ENCODE measurements at places on chromosomes 4 and X.

GRCh38 chr4:114423582-114423981 lies 175.0 kb upstream of the UGT8 start:
- no peak for DNase-seq

DNA sequence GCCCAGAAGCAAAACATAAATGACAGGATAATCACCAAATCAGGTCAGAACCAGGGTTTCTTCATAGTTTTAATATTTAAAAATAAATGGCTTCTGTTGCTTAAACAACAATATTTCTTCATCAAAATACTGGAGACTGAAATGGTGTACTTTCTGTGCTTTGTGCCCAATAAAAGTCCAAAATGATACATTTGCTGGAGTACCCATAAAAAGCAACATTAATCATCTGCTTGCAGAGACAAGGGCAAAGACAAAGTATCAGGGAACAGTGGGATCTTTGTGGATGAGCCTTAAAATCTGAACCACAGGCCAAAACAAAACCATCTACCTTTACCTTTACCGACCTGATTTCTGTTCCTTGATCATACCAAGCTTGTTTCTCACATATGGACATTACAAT lies 683.9 kb upstream of the ATOH1 start:
- no peak for DNase-seq

- no peak for DNase-seq
Observed at GRCh38 chr4:147821555-147821954, 89.7 kb downstream of the ARHGAP10 start.

GRCh38 chr4:175309041-175309440 lies 390.9 kb downstream of the ADAM29 start:
- no peak for DNase-seq

GRCh38 chr4:85474818-85475630 lies at the start of gene ARHGAP24:
ARHGAP24 (plus strand) TSS chr4:85475150.
- DNase-seq = no peak

- DNase-seq = no peak
Observed at GRCh38 chr4:71769434-71769833, 14.4 kb downstream of the GC start.

DNA sequence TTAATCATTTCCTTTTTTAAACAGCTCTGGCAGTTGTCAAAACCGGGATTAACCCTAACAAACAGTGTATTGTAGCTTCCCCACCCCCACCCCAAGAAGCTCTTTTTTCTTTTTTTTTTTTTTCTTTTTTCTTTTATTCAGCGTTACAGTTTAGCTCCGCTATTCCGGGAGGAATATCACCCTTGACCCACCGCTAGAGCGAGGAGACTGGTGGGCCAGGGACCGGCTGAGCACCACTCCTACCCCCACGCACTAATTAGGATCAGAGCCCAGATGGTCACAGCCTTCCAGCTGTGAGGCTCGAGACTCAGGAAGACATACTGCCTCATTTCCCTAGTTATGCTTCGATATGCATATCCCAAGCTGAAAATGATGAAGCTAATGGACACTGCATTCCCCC lies 2.0 kb downstream of the PARM1 start:
- no peak for DNase-seq

- no peak for DNase-seq
Observed at GRCh38 chrX:134444681-134445080, 15.3 kb upstream of the HPRT1 start.

All from stimulated activated CD8-positive, alpha-beta memory T cell treated with anti-CD3 and anti-CD28 coated beads, Interleukin-7, amount 100 ng/mL, for 1 hour (primary cell).